ENCODE measurements at places on chromosomes 4 and X.

DNA sequence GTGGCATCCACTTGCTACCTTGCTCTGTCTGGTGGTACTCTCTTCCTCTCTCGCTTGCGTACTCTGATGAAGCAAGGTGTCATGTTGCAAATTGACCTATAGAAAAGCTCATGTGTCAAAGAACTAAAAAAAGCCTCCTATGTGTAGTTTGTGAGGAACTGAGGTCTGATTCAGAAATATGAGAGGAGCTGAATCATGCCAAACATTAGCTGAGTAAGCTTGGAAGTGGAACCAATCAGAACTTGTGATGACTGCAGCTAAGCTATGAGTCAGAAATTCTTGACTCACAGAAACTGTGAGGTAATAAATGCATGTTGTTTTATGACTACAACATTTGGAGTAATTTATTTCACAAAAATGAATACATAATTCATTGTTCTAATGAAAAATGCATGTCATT is 2138.8 kb downstream of the PCDH7 start:
- no peak for DNase-seq

GRCh38 chr4:186666252-186666651 is 57.4 kb downstream of the FAT1 start:
- no peak for DNase-seq

- DNase-seq = no peak
These were observed 345 bp downstream of the SLC6A8 start for GRCh38 chrX:153688071-153688470.

DNA sequence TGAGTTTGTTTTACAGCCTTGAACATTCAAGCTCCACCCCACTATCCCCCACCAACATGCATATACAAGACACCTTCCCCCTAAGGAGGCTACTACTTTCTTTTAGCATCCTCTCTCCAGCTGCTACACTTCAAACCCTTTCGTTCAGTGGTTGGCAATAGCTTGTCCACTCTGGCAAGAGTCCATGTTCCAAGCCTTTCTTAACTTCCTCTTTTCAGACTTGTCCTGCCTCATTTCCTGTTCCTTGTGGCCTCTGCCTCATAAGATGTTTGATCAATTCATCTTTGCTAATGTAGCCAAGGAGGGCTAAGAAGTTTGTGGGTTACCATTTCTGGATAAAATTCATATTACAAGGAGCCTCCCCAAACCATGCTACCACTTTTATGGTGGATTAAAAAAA is 20.8 kb upstream of the ZCCHC12 start:
- DNase-seq = peak; percentile 63

DNA sequence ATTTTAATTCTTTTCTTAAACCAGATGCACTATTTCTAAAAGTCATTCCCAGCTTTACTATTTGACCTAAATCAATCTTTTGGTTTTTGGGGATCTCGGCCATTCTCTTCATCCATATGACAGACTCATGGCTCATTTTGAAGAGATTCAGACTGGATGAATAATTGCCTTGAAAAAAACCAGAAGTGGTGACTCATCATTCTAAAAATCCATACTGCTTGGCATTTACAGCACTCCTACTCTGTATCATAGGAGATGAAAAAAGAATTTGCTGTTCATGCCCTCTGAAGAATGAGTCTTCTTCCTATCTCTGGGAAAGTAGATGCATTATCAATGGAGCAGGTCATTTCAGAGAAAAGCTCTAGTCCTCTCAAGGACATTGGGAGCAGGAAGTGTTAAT is 220.5 kb upstream of the RPS6KA3 start:
- peak; percentile 15 for DNase-seq

DNA sequence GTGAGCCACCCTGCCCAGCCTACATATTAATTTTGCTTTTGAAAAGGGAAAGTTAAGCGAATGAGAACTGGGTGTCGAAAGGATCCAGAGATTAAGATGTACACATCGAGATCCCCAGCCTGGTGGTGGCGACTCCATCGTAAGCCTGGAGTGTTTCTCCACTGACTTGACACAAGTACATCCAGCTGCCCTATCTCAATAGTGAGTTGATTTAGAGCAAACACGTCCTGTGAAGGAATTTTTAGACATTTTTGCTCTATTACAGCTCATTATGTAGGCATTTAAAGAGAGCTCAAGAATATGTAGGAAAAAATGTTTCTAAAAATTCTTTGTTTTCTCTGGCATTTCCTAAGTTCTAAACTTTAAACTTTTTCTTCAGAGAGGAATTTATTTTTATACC is 11.7 kb upstream of the CLDN34 start:
- no peak for DNase-seq

DNA sequence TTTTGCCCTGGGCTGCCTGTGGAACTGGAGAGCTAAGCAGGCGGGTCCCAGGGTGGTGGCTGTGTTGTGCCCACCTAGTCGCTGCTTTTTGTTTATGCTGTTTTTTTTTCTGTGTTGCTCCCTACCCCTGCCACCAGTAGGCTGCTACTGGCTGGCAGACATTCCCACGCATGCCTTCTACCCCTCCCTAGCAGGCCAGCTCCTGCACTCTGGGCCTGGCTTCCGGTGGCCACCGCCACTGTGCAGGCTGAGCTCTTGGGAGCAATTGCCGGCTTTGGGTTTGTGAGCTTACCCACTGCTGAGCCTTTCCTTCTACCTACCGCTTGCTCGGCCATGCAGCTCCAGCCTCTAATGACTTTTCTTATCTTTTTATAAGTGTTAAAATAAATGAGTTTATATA is 57.6 kb downstream of the RBM46 start:
- DNase-seq = no peak

- no peak for DNase-seq
These were observed 153.7 kb downstream of the CLCN4 start for GRCh38 chrX:10310511-10310910.

GRCh38 chrX:386768-387575 is at the start of gene PPP2R3B:
Gene PPP2R3B (minus strand): TSS chrX:386907. CDS start chrX:386691, 216 bp downstream.
- peak; percentile 99 for DNase-seq

DNA sequence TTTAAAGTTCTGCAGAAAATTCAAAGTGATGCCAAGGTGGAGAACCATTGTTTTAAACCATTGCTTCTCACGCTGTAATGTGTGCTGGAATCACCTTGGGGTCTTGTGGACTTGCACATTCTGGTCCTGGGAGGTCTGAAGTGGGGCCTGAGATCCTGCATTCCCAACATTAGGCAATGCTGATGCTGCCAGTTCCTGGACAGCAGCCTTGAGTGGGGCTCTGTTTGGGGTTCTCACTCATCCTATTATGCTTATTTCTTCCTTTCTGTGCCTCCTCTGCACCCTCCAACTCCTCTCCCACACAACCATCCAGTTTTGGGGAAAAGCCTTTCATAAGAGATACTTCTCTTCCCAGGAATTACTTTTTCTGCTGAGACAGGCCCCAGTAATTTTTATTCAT is 44.2 kb upstream of the RASSF6 start:
- no peak for DNase-seq

All from inflammatory macrophage (primary cell).